ENCODE measurements at places on chromosomes 1 and 21.

- DNase-seq, result no peak
Observed at GRCh38 chr1:83512373-83513193, 486.3 kb downstream of the TTLL7 start.

GRCh38 chr21:38660333-38661196 is 145.2 kb upstream of the ETS2 start:
- no peak for DNase-seq

- no peak for DNase-seq
Observed at GRCh38 chr1:76269155-76269554, 194.6 kb downstream of the ST6GALNAC3 start.

GRCh38 chr1:1399872-1400575 is 889 bp upstream of the CCNL2 start:
- DNase-seq, result no peak

DNA sequence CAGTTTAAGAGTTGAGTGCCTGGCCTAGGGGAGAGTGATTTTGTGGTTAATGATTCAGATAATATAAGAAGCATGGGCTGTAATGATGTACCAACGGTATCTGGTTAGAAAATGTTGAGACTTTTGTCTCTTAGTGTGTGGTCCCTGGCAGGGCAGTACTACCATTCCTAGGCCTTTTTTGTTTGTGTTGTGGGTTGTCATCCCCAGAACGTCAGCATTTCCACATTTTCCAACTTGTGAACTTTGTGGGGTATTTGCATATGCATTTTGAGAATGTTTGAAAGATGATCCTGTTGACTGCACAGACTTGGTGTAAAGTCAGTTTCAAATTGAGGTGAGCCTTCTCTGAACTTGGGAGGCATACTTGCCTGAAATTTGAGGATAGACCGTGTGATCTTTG is 11.4 kb downstream of the NEK7 start:
- DNase-seq, result no peak

GRCh38 chr21:26406526-26406925 is 166.6 kb downstream of the CYYR1 start:
- no peak for DNase-seq

GRCh38 chr1:31991182-31991581 is 22.5 kb upstream of the KHDRBS1 start:
- DNase-seq, result no peak

GRCh38 chr1:47298025-47298699 is 15.8 kb downstream of the STIL start:
- no peak for DNase-seq

Measured in stimulated activated CD4-positive, alpha-beta T cell treated with anti-CD3 and anti-CD28 coated beads, TNF-alpha, amount 100 ng/mL, for 4 hours (primary cell).